ENCODE measurements at places on chromosomes 3 and 15. TPM values are rescaled to one million over a fixed set of nuclear protein-coding genes. Genes with fewer than 3 reads are reported as not detected.

DNA sequence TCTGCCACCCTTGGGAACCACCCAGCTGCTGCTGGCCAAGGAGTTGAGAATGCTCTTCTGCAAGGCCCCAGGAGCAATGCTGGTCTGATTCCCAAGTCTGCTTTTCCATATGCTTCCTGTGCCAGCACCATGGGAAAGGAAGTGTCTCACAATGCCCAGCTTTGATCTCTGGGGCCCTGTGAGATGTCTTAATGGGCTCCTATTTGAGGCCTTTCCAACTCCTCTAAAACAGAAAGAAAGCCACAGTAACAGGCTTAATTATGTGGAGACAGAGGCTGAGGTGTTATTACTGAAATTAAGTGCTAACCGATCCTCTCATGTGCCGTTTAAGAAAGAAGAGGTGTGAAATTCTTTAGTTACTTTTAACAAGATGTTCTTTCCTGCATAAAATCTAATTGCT is 4.5 kb downstream of the EOGT start:
- no peak for DNase-seq

Gene GNB4
- 1.3 TPM for total RNA-seq

GRCh38 chr15:57611938-57612337 is 20.2 kb downstream of the MYZAP start:
- DNase-seq, result no peak

- DNase-seq, result no peak
These were observed 96.4 kb downstream of the FNDC3B start for GRCh38 chr3:172135820-172136219.

Gene MST1
- total RNA-seq, result 11.8 TPM

Gene XCR1
- not detected for total RNA-seq

DNA sequence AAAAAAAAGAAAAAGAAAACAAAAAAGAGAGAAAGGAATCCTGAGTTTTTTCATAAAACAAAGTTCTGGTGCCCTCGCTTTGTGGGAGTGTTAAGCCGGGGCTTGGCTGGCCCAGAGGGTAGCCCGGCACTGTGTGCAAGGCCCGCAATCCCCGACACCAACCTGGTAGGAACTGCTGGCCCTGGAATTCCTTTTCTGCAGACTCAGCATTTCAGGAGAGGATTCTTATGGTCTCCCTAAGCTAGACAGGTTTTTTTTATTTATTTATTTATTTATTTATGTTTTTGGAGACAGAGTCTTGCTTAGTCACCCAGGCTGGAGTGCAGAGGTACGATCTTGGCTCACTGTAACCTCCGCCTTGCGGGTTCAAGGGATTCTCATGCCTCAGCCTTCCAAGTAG is 238.8 kb downstream of the PDCD6IP start:
- no peak for DNase-seq

DNA sequence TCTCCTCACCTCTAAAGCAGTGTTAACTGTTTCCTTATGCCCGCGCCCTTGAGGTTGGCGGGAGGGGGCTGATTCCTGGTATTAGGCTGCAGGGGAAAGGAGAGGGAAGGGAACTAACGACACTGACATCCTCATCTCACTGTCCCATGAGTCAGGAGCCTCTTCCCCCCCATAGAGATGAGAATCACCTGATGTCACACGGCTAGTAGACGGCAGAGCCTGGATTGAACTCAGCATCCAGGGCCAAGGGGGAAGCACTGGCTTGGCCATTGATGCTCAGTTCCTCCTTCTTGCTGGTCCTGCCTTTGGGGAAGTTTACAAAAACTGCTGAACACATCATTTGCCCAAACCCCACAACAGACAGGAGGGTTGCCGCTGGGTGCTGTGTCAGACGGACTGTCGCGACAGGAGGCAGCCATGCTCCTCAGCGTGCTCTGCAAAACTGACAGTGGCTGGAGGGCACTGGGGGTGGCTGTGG is 38.5 kb downstream of the IDH2 start:
- DNase-seq, result no peak

Gene CCR9
- 0.20 TPM for total RNA-seq

DNA sequence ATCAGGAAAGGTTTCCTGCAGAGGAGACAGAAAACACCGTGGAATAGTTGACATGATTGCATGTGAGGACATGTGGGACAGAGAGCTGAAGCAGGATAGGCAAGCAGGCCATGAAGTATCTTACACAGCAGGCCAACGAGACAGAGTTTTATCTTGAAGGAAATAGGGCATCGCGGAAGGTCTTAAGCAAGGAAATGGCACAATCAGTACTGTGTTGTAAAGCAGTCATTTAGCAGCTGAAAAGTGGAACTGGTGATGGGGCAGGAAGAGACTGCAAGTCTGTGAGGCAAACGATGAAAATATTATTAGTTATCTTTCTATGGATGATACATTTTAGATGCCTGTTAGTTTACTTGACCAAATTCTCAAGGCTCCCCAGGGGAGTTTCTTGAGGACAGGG is 535.1 kb downstream of the SOX2 start:
- DNase-seq, result no peak

Gene ADGRG7
- total RNA-seq, result 21.2 TPM

DNA sequence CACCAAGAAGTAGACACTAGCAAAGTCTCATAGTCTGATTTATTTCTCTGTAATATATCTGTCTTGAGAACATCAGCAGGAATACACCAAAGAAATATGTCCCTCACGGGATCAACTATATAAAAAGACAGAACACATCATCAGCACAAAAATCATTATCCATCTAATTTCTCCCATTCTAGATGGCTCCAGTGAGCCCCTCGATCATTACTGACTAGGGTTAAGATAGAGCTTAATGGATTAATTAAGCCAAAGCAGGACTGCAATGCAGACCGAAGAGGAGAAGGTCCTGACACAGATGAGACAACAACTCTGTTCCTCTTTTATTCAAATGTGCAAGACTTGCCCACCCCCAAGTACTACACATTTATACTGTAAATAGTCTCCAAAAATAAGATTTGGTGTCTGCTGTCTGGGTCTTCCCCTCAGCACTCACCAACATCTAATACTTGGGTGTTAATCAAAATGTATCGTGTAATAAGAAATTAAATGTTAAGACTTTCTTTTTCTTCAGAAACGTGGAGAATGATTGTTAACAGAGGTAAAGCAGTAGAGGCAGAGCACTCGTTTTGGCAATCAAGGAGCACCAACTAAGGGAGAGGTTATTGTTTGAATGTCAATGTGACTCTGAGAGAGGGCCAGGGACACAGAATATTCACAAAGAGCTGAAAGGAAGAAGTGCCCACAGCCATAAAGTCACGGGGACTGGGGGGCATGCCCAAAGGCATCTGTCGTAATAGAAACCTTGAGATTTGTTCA is 133.6 kb downstream of the TIGIT start:
- DNase-seq, result no peak

- DNase-seq, result no peak
These were observed 7.3 kb downstream of the CCDC33 start for GRCh38 chr15:74243431-74243830.

Gene LMAN1L
- total RNA-seq, result not detected

Gene FRMD4B
- 11.7 TPM for total RNA-seq

- DNase-seq, result no peak
These were observed 305.3 kb downstream of the MAGI1 start for GRCh38 chr3:65733459-65733858.

DNA sequence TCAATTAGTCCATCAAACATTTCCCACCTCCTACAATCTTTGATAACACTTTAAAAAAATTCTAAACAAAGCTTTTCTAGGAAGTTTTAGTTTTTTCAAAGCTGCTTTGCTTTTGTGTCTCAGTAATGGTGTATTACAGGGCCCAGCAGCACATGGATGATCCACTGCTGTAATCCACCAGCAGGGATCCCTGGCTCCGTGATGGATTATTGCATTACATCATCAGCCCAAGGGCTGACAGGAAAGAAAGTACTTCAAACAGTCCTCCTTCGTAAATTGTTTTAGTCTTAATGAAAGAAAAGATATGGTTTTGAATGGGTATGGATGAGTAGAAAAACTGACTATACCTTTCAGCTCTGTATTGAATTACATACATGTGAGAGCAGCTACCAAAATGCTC is 688.9 kb upstream of the NAALADL2 start:
- DNase-seq, result no peak

DNA sequence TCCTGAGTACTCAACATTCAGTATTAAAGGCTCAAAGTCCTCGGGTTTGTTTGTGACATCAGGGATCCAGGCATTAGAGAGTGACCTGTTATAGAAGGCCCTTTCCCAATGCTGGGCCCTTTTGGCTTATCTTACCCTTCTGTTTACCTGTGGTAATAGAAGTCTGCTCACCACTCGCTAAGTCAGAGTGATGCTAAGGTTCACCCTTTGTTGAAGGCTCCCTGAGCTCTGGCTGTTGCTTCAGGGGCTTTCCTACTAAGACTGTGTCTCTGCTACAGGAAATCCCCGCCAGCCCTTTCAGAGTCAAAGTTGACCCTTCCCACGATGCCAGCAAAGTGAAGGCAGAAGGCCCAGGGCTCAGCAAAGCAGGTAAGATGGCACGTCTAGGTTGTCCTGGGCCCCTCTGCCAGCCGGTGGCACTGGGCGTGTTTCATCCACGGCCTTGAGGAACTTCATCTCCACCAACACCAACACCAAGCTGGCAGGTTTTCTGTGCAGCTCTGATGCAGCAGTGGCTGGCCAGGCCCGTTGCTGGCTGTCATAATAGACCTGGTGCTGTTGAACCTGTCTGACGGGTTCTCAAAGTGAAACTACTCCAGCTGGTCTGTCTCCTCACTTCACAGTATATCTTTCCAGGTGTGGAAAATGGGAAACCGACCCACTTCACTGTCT is 99.1 kb downstream of the DNASE1L3 start:
- DNase-seq, result peak; percentile 39

Gene ESYT3
- 0.09 TPM for total RNA-seq

- DNase-seq, result no peak
These were observed 37.9 kb upstream of the THUMPD3 start for GRCh38 chr3:9324944-9325343.

- no peak for DNase-seq
These were observed 8.2 kb downstream of the ZPLD1 start for GRCh38 chr3:102443021-102443420.

Gene SLITRK3
- not detected for total RNA-seq

DNA sequence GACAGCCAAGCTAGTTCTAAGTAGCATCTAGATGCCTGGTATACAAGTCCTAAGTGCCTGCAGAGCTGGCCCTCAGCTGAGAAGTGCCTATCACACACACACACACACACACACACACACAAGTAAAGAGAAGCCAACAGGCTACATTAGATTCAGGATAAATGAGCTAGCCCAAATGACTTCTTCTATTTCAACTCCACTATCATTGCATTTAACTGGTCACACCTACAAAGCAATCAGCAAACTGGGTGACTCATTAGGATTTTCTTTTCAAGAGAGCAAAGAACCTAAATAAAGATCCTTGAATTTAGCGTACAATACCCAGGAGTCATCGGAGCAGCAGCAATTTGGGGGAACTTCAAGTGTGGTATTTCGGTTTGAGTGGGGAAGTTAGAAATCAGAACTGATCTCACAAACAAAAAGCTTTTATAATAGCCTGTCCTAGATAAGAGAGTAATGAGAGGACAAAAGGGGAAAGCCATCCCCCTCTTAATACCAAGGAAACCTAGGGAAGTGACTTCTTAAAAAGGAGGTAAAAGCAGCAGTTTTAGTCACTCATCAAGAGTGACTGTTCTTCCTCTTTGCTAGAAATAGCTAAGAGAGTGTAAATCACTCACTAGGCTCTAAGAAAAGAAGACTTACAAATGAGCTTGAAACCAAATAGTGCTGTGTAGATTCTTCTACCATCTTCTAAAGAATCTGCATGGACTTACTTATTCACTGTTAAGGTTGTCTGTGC is 112.7 kb downstream of the TNIK start:
- DNase-seq, result no peak

Gene CCDC12
- 51.2 TPM for total RNA-seq

DNA sequence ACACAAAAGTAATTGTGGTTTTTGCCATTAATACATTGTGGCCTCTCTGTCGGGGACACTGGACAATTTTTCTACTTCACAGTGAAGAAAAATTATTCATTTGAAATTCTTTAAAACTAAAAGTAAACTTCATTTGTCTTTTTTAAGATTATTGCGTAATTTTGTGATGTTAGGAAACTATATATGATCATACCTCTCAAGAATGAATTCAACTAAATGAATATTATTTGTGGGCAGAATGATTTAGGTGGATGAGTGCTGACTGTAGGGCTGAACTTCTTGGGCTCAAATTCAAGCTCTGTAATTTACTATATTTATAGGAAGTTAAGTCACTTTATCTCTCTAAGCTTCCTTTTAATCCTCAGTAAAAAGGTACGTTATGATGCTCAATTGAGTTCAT is 441.2 kb downstream of the ROBO1 start:
- no peak for DNase-seq

DNA sequence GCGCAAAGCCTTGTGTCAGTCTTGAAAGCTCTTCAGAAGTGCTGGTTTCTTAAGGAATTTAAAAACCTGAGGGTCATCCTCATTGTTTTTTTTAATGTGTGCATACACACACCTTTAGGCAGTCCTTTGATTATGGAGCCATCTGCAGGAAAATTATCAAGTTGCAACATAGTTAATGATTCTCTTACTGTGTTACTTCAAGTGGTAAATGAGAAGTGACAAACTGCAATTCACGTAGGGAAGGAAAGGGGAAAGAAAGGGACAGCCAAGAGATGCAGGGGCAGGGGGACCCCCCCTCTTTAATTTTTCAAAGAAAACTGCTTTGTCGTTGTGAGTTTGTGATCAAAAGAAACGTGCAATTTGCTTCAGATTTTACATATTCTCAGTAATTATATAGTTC is 162.4 kb upstream of the CGNL1 start:
- no peak for DNase-seq

Data from activated CD8-positive, alpha-beta T cell treated with anti-CD3 and anti-CD28 coated beads for 36 hours (primary cell).